ENCODE measurements at places on chromosomes 7 and 10.

GRCh38 chr10:60944058-60944909 is at the start of gene RHOBTB1:
Gene RHOBTB1 (minus strand): TSS chr10:60944185. CDS start chr10:60911542, 32,643 bp downstream.
- DNase-seq, result peak; percentile 71

- DNase-seq, result no peak
Observed at GRCh38 chr10:43216931-43217562, 49.8 kb downstream of the RASGEF1A start.

DNA sequence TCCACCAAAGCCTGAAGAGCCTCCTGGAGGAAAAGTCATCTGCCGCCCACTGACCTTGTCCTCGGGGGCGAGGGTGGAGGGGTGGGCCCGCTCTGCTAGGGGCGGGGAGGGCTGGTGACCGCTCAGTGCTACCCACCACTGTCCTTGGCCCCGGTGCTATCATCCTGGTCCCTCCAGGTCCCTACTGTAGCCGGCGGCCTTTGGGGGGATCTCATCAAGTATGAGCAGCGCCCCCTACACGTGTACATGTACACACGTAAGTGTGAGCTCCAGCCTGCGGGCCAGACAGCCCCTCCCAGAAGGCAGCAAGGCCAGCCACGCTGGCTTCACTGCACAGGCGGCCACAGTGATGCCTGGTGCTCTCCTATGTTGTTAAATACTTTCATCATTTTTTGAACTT is 19.6 kb downstream of the TTYH3 start:
- DNase-seq, result no peak

GRCh38 chr10:66982792-66983474 is 57.1 kb downstream of the LRRTM3 start:
- no peak for DNase-seq

- peak; percentile 92 for DNase-seq
Observed at GRCh38 chr10:79488336-79488735, 24.0 kb upstream of the EIF5AL1 start.

DNA sequence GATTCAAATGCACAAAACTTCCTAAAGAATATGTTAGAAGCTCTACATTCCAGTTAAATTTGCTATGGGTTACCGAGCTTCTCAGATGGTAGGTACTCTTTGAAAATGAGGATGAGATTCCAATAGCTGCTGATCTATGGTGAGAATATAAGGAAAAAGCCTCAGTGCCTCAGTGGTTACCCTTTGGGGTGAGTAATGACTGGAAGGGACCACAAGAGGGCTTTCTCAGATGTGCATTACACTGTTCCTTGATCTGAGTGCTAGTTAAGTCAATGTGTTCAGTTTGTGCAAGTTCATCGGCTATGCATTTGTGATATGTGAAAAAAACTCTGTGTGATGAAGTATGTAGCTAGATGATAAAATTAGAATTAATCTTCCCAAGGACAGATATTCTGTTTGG is 3.5 kb downstream of the NRCAM start:
- no peak for DNase-seq

GRCh38 chr10:53572799-53573198 is 800.2 kb upstream of the MBL2 start:
- DNase-seq, result no peak

DNA sequence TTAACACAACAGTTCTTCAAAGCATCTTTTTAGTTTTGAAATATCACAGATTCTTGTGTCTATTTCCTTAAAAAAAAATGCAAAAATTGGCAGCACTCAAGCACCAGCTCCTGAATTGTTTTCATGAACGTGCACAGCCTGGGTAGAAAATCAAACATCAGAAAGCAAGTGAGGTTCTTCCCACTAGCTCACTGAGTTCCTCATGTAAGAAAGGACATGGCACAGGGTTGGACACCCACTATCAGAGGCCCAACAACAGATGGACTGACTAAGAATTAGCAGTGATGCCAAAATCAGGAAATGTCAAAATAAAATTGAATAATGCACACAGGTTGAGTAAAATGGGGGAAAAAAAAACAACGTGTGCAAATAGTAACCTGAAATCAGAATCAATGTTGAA is 146.8 kb downstream of the PCLO start:
- DNase-seq, result no peak

DNA sequence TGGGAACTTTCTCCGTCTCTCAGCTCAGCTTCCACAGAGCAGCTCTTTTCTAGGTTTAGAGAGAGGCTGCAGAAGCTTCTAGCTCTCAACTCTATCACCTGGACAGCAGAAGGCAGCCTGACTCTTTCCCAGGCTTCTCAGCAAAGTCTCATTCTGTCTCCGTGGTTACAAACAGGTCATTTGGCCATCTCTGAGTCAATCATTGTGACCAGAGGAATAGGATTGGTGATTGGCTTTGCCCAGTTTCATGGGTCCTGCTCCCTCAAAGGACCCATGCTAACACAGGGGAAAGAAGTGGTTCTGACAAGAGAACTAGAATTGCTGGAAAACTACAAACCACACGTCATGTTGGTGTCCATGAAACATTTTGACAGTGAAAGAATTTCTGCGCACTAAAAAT is 43.6 kb downstream of the PRR15 start:
- DNase-seq, result no peak

DNA sequence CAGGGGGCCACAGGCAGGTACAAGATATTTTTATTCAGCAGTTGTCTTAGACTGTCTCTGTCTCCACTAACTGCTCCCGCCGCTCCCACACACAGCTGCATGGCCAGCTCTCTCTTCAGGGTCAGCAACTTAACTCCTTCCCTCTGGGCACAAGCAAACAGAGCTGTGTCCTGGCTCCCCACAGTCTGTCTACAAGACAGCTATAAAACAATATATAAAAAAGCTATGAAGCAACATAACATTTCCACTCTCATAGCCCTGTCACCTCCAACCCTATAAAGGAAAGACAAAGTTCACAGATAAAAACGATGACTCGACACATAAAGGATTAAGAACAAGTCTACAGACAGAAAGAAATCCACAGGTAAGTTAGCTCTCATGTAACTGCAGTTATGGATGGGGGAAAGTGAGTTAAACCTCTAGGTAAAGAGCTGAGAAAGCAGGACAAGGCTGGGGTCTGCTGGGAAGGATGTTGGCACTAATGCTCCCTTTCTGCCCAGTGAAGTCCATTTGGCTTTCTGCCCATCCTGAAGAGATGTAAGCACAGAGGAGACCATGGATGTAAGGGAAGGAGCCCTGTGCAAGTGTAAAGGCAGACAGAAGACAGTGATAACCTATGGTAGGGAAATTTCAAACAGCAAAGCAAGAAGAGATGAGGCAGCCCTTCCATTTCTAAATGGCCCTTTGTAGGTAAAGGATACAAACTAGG is 27.0 kb downstream of the RAPGEF5 start:
- DNase-seq, result no peak

GRCh38 chr7:26958834-26959233 is 94.4 kb upstream of the SKAP2 start:
- DNase-seq, result peak; percentile 87

- DNase-seq, result no peak
Observed at GRCh38 chr7:29196971-29197595, 2.5 kb downstream of the CHN2 start.

GRCh38 chr10:115918812-115919211 is 354.2 kb downstream of the GFRA1 start:
- no peak for DNase-seq

- DNase-seq, result no peak
Observed at GRCh38 chr7:95577137-95577536, 19.2 kb downstream of the PDK4 start.

DNA sequence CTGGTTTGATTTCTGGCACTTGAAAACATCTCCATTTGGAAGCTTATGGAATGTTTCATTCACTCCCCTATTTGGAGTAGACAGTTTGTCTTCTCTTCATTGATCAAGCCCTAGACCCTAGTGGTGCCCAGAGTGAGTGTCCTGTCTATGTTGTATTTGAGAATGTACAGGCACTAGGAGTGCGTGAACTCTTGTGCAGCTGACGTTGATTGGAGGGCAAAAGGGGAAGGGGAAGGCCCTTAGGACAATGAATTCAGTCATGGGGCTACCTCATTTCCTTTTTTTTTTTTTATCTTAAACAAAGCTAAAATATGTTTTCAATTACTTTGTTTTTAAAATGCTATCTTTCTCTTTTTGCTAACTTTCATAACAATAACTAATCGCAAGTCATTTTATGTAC is 66.5 kb downstream of the ADD3 start:
- DNase-seq, result no peak

- DNase-seq, result no peak
Observed at GRCh38 chr10:80144696-80145131, 12.2 kb downstream of the PLAC9 start.

- DNase-seq, result no peak
Observed at GRCh38 chr7:132773527-132773956, 197.3 kb upstream of the PLXNA4 start.

- DNase-seq, result peak; percentile 25
Observed at GRCh38 chr7:15561835-15562234, at the start of gene AGMO. Gene AGMO (minus strand): TSS chr7:15562015.

DNA sequence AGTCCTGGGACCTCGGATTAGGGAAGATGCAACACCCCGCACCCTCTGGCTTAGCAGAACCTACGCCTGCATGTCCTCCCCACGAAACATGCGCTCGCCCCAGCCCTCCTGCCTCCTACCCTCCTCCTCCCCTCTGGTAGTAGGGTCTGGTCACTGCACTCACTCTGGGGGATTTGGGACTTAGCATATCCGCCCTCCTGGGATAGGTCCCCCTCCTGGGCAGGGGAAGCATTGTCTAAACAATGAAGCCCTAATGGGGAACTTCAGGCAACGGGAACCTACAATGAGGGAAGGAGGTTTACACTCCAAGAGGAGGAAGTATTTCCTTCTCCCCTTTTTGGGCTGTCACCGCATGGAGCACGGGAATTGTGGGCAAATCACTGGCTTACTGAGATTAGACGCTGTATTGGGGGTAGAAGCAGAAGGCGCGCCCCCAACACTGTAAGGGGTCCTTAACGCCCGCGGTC is 892 bp downstream of the CRHR2 start:
- DNase-seq, result no peak

GRCh38 chr10:30059209-30060107 is at the start of gene JCAD:
Gene JCAD (minus strand): TSS chr10:30059586. CDS start chr10:30047812, 11,774 bp downstream.
- DNase-seq, result no peak

DNA sequence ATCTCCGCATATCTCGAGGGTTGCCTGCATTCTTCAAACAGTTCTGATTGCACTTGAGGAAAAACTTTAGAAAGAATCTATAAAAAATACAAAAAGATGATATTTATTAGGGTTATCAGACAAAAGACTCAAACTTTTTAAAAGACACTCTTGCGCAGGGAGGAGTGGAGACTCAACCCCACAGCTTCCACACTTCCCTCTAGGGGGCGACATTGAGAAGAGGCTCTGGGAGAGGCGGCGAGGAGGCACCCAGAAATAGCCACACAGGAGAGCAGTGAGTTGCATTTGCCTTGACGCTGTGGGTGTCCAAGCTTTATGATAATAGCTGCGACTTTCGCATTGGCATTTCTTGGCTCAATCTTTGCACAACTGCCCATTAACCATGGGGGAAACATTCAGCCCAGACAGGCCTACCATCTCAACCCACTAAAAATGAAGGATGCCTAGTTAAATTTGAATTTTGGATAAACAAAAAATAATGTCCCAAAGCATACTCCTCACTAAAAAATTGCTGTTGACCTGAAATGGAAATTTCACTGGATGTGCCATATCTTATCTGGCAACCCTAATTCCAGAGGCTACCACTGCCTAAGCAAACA is 86.2 kb downstream of the EBF3 start:
- no peak for DNase-seq

DNA sequence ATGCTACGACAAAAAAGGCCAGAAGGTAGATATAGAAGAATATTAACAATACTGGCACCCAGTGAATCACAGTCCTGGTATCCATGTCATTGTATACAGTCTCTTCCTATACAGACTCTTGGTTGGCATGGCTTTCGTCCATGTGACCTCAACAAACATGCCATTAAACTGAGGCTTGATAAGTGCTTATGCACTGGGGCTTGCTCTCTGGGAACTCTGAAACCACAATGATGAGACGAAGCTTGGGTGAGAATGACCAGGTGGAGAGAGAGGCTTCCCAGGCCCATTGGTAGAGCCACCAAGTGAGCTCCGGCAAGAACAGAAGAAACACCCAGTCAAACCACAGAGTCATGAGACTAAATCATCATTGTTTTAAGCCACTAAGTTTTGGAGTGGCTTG is 33.2 kb downstream of the PNPLA8 start:
- no peak for DNase-seq

- DNase-seq, result no peak
Observed at GRCh38 chr7:96241855-96242254, 80.0 kb downstream of the SLC25A13 start.

DNA sequence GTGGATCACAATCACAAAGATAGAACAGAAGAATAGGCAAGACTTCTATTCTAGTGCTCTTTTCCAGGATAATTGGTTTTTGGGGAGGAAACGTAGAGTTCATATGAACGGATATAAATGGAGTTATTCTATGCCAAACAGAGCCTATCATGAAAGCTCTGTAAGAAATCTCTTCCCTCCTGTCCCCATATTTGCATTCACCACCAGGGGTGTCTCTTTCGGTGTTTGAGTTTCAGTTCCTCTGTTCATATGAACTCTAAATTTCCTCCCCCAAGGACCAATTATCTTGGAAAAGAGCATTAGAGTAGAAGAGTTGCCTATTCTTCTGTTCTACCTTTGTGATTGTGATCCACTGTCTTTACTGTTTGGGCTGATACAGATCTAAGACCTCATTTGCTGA is 48.3 kb upstream of the CDC14C start:
- DNase-seq, result no peak

GRCh38 chr10:51251110-51251509 is 176.8 kb downstream of the PRKG1 start:
- DNase-seq, result no peak

- DNase-seq, result no peak
Observed at GRCh38 chr7:55629051-55629677, 56.9 kb upstream of the VOPP1 start.

- peak; percentile 60 for DNase-seq
Observed at GRCh38 chr10:73940634-73941221, 29.8 kb downstream of the PLAU start.

DNA sequence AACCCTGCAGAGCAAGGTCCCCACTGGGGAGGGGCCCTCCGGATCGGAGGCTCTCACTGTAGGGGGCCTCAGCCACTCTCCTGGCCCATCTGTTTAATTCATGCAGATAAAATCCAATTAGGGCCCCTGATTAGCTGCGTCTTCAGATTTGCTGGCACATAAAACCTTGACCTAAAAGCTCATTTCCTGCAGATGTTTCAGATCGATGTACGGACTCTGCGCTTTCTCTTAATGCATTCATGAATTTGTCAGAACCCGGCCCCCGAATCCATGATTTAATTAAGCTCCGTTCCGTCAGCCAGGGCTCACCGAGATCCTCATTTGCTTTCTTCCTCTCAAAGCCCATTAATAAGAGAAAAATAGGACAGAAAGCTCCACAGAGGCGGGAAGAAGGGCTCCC is 40.0 kb upstream of the FOXL3 start:
- no peak for DNase-seq

DNA sequence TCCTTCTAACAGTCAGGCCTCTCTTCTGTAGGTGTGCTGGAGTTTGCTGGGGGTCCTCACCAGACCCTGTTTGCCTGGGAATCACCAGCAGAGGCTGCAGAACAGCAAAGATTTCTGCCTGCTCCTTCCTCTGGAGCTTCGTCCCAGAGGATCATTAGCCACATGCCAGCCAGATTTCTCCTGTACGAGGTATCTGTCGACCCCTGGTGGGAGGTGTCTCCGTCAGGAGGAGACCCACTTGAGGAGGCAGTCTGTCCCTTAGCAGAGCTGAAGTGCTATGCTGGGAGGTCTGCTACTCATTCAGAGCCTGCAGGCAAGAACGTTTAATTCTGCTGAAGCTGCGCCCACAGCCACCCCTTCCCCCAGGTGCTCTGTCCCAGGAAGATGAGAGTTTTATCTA is 611.1 kb upstream of the COBL start:
- DNase-seq, result no peak

Data from A172 (cell line).